Inflammatory macrophage treated with lipopolysaccharide for 4 hours (primary cell): ENCODE measurements at places on chromosomes 11 and 22.

DNA sequence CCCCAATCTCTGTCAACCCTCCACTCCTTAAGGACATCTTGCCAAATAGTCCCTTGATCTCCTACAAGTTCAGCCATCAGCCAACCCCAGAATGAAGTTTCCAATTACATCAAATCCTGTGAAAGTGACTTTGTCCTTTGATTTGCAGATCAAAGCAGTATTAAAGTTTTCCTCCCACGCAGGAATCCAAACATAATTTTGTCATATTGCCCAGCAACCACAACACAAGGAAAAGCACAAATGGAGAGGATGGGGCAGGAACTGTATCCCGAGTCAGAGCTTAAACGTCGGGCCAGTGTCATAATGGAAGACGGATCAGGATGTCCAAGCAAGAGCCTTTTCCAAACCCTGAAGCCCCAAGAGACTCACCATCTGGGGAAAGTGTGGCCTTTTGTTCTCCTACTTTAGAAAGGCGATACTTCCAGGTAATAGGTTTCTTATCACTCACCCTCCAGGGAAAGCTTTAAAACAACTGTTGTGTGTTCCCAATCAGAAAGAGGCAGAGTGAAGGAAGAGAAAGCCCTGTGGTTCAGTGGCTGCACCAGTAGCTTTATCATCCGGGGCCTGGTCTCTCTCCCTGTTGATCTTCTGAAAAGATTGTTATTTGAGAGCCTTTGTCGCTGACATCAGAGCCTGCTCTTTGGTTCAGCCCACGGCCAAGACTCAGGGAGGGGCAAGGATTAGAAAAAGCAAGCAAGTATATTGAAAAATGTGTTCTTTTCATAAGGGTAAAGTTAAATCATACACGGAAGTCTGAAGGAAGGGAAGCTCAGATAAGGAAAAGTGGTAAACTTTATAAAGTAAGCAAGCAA, 41.7 kb downstream of the EXPH5 start:
- DNase-seq: no peak

DNA sequence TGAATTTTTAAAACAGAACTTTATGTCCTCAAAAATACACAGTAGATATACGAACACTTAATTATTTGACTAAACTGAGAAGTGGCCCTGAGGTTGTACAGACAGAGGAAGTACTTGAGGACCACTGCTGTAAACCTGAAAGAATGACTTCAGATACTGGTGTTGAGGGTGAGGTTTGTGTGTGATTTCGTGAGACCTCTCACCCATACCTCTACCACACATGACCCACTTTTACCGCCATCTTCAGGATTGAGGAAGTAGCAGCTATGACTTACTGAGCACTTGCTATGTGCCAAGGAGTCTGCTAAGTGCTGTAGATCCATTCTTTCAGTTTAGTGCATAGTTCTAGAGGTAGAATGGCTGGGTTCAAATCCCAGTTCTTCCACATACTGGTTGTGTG, 21.9 kb downstream of the MMP13 start:
- DNase-seq: no peak

DNA sequence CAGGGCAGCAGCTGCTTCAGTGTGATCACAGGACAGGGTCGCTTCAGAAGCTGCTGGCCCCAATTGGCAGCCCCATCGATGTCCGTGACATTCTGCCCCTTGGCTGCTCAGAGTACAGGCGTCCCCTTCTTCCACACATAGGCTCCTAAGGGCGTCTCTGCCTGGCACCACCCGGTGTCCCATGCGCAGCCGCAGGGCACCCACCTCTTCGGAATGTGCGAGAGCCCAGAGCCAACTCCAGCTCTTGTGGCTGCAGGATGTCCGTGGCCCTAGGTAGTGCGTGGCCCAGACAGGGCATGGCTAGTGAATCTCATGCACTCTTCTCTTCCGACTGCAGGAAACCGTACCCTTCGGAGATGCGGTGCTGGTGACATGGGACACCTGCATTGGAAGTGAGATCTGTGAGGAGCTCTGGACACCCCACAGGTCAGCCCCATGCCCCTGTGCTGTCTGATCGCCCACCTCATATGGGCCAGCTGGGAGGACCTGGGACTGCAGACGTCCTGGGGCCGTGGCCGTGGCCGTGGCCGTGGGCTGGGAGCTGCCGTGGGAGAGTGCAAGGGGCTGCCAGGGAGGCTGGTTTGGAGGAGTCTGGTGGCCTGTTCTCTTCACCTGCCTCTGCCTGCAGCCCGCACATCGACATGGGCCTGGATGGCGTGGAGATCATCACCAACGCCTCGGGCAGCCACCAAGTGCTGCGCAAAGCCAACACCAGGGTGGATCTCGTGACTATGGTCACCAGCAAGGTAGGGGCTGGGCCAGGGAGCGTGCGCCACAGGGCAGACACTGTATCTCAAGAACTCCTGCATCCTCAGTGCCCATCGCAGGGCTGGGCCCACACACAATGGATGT, 20.2 kb downstream of the NADSYN1 start:
- no peak for DNase-seq

GRCh38 chr11:109704432-109704831, 282.4 kb downstream of the C11orf87 start:
- DNase-seq: no peak

GRCh38 chr22:41446057-41446501, 522 bp downstream of the TOB2 start:
- DNase-seq: peak; percentile 22

- DNase-seq: no peak
Observed at GRCh38 chr22:42842658-42843370, 14.3 kb downstream of the ARFGAP3 start.

DNA sequence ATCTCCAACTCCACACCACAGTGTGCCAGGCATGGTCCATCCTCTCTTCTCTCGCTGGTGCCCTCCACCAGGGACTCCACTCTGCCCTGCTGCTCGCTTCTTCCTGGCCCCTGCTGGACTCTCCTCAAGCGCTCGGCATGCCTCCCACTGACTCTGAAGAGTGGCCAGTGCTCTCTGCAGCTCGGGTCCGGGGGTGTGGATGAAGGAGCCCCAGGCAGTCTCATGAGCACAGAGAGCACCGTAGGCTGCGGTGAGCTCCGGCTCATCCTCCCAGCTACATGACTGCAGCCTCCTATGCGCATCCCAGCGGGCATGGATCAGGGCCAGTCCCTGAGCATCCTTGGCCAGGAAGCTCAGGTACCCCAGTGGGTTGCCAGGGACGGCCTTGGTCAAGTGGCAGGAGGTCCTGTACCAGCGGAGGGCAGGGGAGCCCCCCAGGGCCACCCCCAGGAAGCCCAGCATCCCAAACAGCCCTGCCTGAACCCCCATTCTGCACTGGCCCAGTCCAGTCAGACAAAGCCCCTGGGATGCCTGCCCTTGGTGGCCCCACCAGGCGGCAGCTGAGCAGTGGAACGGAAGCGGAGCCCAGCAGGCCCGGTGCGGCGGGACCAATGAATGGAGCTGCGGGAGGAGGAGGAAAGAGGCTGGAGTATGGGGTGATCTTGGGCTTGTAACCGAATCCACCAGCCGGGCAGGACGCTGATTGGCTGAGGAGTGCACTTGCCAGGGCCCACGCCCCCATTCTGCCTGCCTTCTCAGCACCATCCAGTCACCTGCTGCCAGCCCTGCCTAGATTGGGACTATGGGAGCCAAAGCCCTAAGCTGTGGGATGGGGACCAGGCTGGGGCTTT, at the start of gene PLA2G3:
PLA2G3 (minus strand) TSS at position 643 of the 851 bp plus-strand sequence; CDS start at position 489, 154 bp downstream.
- no peak for DNase-seq

- DNase-seq: no peak
Observed at GRCh38 chr11:102465696-102466095, 13.1 kb upstream of the TMEM123 start.

DNA sequence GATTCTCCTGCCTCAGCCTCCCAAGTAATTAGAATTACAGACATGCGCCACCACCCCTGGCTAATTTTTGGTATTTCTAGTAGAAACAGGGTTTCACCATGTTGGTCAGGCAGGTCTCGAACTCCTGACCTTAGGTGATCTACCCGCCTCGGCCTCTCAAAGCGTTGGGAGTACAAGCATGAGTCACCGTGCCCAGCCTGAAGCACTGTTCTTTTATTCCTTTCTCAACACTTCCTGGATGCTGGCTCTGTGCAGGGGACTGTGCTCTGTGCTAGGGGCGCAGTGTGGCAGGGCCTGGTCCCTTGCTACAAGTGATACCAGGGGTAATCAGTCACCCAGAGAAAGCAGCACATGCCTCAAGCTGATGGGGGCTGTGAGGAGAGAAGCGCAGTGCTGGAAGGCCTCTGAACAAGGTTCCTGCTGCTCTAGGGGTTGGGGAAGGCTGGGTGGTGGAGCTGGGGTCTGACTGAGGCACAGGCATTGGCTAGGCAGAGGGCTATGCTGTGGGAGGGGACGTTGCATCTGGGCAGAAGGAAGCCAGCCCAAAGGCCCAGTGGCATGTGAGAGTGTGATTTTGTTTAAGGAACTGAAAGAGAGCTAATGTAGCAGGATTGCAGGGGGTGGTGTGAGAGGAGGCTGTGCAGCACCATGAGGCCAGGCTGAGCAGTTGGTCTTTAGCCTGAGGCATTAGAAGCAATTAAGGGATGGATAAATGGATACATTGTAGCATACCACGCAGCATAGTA, 42.5 kb downstream of the CABIN1 start:
- DNase-seq: peak; percentile 59
